ENCODE measurements at places on chromosomes 7 and 10.

GRCh38 chr10:79128923-79129305 is 60.1 kb downstream of the ZMIZ1 start:
- DNase-seq, result no peak

GRCh38 chr7:137480824-137481365 is 137.4 kb upstream of the PTN start:
- no peak for DNase-seq

- DNase-seq, result no peak
Measured at GRCh38 chr10:7458556-7458955, 47.7 kb upstream of the SFMBT2 start.

- no peak for DNase-seq
Measured at GRCh38 chr7:129845972-129846327, 106.8 kb downstream of the UBE2H start.

DNA sequence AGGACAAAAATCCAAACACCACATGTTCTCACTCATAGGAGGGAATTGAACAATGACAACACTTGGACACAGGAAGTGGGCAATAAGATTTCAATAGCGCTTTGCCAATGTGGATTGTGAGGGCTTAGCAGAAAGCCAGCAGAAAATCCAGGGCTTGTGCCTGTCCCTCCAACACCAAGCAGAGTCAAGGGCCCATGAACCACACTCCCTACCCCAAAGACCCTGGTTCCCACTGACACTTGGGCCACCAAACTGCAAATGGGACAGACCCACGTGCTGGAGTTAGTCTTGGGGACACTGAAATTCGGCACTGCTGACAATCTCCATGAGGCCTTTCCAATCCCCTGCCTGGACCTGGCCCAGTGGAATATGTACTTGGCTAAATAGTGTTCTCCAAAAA is 67.0 kb downstream of the GRID1 start:
- no peak for DNase-seq

DNA sequence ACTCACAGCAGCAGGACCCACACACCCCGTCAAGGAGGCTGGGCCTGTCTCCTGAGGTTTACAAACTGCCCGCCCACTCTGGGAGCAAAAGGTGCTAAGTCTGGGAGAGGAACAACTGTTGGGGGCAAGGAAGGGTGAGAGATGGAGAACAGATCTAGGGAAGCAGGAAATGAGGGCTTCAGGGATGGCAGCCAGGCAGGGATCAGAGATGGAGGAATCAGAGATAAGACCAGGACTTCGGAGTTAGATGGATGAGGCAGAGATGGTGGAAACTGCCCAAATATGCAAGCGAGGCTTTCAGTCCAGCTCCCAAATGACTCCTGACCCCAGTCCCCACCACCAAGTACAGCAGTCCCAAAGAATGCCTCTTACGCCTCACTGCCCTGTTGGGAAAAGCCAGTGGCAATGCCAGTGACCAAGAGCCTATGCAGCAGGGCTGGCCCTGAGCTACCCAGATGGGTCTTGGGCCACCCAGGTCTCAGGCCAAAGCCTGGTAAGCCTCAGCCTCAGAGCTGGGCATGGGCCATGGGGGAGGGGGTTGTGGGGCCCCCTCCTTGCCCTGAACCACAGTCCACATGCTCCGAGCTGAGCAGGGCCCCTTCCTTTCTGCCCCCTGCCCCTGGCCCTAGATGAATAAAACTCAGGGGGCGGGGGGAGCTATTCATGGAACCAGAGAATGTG is 39.5 kb upstream of the SLF2 start:
- DNase-seq, result no peak

- no peak for DNase-seq
Measured at GRCh38 chr10:96973809-96974747, 142.0 kb downstream of the LCOR start.

- DNase-seq, result no peak
Measured at GRCh38 chr10:101085846-101086245, 24.1 kb downstream of the KAZALD1 start.

DNA sequence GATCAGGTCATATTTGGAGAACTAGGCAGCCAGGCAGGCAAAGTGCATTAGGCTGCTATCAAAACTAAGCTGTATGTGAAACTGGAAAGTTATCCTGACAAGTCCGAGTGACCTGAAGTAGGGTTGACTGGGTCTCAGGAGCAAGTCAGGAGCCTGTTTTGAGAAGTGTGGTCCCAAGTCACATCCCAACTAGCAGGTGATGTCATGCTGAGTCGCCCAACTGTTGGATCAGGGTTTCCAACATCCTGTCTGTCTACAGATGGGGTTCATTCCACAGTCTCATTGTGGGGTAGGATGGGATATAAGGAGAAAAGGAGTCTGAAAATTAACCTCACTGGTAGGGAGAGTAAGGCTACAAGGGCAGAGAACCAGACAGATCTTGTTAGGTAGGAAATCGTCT is 27.0 kb downstream of the SLC26A4 start:
- DNase-seq, result no peak

DNA sequence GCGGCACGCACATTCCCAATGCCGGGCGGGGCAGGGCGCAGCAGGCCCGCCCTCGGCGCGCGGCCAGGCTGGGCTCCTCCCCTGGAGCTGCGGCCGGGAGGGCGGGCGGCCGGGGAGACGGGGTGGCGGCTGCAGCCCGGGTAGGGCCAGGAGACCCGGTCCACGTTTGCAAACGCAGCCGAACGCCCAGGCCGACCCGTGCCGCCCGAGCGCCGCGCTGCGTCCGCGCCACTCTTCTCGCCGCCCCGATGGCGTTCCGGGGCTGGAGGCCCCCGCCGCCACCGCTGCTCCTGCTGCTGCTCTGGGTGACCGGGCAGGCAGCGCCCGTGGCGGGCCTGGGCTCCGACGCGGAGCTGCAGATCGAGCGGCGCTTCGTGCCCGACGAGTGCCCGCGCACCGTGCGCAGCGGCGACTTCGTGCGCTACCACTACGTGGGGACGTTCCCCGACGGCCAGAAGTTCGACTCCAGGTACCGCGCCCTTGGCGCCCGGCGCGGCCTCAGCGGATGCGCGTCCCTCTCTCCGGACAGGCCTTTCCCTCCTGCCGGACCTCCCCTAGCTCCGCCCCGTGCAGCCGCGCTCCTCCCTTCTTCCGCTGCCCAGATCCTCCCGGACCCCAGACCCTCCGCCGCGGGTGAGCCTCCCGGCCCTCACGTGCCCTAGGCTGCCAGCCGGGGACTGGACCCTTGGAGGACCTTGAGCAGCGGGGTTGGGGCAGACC is at the start of gene FKBP9:
Gene FKBP9 (plus strand): TSS at position 115 of the 720 bp plus-strand sequence. CDS start 134 bp downstream, at position 249.
- DNase-seq, result no peak

DNA sequence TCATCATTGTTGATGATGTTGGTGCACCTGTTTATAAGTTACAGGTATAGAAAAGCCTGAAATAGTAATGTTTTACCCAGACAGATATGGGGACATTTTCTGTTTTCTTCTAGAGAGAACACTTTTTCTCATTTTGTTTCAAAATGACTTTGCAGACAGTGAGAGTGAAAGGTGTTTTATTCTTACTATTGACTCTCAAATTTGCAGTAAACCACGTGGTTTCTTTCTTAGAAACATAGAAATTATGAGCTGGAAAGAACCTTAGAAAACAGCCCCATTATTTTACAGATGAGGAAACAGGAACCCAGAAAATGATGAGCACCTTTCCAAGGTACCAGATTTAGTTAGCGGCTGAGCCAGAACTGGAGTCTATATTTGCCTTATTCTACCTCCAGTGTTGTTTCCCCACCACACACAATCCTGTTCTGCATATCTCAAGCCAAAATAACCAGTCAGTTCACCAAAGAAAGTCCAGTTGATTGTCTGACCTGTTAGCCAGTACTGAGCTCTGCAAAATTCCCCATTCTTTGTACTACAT is 138.9 kb upstream of the AHR start:
- DNase-seq, result peak; percentile 81

DNA sequence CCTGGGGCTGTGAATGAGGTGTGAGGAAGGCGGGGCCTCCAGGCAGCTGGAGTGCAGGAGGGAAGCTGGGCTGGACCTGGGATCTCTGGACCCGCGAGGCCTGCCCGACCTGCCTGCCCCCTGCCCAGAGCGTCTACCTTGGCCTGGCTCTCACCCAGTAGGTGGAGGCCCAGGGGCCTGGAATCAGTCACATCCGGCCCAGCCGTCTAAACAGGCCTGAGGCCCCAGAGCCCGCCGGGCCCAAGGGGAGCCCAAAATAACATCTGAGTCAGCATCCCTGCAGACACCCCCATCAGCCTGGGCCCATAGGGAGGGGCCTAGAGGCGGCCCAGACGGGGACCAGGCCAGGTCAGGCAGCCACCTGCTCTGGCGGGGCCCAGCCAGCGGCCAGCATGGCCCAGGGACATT is 15.1 kb upstream of the ELN start:
- no peak for DNase-seq

GRCh38 chr7:1715671-1716074 is 45.6 kb downstream of the ELFN1 start:
- DNase-seq, result no peak
